RPMI7951 (cell line): ENCODE measurements at places on chromosomes 1 and 21. TPM values are rescaled to one million over a fixed set of nuclear protein-coding genes. Genes with fewer than 3 reads are reported as not detected.

UBE2U gene
- total RNA-seq = not detected in 2 replicates

PM20D1 gene
- total RNA-seq = not detected in 2 replicates

BCAN gene
- total RNA-seq = 0.12 TPM in 1 of 2 replicates, not detected in the other

OLIG2 gene
- total RNA-seq = 0.72 and 0.88 TPM in 2 replicates

KMO gene
- 0.60 and 1.3 TPM in 2 replicates for total RNA-seq

CD53 gene
- total RNA-seq = 0.29 TPM in 1 of 2 replicates, not detected in the other

LCE3D gene
- not detected in 2 replicates for total RNA-seq

HYI gene
- total RNA-seq = 115 and 132 TPM in 2 replicates

APCS gene
- total RNA-seq = not detected in 2 replicates

FCRLB gene
- 2.2 and 2.4 TPM in 2 replicates for total RNA-seq

GRCh38 chr1:32549616-32550015 is 10.4 kb downstream of the ZBTB8A start:
- no peak for DNase-seq

- DNase-seq = no peak
Observed at GRCh38 chr1:76140227-76140626, 65.7 kb downstream of the ST6GALNAC3 start.

DNA sequence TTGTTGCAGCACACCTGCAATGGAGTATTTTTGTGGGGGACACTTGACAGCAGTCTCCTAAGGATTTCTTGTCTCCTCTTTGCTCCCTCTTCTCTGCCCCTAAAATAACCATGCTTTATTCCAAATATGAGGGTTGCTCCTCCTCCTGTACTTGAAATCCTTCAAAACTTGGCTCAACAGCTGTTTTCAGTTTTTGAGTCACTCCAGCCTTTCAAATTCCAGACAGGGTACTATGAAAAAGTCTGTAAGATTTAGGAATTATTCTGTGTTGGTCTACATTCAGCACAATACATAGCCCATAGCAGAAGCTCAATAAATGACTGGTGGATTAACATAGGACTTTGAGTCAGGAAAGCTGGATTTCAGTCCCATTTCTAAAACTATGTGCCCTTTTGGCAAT is 5.5 kb downstream of the AP4B1 start:
- DNase-seq = no peak

DNA sequence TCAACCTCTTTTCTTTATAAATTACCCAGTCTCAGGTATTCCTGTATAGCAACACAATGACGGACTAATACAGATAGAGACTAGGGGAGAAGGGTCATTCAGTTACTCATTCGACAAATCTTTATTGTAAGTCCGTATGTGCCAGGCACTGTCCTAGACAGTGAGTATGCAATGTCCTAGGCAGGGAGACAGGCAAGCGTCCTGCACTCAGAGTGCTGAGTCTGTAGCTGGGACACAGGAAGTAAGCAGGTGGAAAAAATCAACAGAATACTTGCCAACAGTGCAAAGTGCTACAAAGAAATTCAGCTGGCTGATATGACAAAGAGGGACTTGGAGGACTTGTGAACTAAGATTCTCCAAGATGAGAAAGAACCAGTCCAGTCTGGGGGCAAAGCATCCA is 92.2 kb upstream of the ZBTB40 start:
- no peak for DNase-seq

GRCh38 chr1:184649451-184649888 is 105.2 kb downstream of the EDEM3 start:
- peak; percentile 43 for DNase-seq

- DNase-seq = no peak
Observed at GRCh38 chr1:159851407-159851806, 11.1 kb downstream of the VSIG8 start.

GRCh38 chr1:18666317-18666920 is 35.8 kb downstream of the PAX7 start:
- no peak for DNase-seq

DNA sequence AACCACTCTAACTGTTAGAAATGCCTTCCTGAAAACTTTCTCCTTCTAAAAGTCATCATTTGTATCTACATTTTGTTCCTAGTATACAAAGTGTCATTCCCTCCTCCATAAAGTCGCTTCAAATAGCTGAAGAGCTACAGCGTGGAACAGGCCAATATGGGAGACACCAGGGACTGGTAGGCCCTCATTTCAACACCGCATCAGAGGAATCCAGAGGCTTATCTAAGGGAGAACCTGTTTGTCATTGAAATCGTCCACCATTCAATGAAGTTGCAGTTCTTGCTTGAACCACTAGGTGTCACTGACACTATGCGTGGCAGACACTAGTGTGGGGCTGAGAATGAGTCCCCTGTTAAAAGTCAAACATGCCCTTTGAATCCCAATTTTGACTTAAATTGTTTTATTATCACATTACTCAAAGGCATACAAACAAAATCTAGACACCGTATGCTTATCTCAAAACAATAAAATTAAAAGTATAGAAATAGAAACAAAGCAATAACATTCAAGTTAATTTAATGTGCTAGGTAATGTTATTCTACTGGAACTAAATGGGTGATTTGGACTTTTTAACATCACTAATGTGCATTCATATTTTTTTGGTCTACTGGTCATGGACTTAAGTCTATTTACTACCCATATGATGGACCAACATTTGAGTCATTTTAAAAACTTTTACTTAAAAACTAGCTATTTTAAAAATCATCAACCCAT is 182.3 kb downstream of the FCRL5 start:
- DNase-seq = peak; percentile 48

DNA sequence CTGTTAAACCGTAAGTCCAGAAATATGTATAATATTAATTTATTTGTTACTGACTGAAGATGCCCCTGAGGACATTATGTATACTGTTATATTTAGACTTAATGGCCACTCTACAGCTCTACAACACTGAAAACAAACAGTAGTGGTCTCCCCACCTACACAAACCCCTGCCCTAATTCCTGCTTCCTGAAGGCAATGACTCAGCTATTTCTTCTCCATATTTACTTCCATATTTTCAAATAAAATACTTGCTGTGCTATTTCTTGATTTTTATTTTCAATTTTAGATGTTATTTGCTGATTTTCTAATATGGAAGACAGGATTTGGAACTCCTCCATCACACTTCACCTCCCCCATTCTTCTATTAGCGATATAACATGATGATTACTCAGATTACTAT is 97.6 kb downstream of the PCNX2 start:
- DNase-seq = no peak

DNA sequence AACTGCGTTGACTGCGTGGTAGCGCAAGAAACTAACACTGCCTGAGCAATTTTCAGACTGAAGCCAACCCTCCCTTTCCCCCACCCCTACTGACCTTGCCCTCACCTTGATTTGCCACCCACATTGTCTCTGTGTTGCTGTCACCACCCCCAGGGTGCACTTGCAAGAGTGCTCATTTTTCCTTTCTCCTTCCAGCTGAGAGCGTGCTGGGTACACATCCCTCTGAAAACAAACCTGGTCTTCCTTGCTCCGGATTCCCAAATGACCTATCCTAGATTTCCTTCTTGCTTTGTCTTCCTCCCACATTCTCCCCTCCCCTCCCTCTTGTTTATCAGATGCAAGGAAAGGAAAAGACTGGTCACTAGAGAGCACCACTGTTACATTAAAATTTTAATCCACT is 24.2 kb downstream of the MPZ start:
- no peak for DNase-seq

GRCh38 chr1:29524285-29525065 is 288.2 kb downstream of the PTPRU start:
- no peak for DNase-seq

GRCh38 chr1:201283836-201284553 is 689 bp downstream of the PKP1 start:
- no peak for DNase-seq

DNA sequence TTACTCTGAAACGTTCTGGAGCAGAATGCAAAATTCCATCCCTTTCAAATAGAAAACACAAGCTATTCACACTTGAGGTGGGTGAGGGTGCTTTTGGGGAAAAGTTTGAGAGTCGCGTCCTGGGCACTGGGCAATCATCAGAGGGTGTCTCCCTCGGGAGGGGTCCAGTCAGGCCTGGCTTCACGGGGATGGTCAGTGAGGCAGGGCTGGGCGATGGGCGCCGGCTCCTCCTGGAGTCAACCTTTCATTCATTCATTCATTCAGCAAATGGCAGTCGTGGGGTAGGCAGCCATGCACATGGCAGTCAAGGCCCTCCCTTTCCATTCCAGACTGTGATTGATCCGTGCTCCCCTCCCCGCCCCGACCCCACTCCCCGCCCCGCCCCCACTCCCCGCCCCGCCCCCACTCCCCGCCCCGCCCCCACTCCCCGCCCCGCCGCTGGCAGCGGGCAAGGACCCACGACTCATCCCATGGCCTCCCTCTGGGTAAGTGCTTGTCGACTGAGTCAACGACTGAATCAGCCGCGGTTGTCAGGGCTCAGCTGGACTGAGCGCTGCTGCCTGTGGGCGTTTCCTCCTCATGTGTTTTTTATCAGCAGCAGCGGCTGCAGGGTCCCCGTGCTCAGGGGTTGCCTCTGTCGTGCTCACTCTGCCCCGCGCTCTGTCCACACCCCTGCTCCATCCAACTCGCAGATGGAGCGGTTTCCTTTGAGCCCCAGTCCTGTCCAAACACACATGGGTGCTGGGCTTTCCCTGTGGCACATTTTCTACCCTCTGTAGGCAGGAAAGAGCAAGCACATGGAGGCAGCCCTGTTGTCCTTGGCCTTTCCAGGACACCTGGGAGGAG is 12.5 kb upstream of the SPSB1 start:
- peak; percentile 97 for DNase-seq

GRCh38 chr1:15343099-15343498 is 66.6 kb upstream of the EFHD2 start:
- no peak for DNase-seq

DNA sequence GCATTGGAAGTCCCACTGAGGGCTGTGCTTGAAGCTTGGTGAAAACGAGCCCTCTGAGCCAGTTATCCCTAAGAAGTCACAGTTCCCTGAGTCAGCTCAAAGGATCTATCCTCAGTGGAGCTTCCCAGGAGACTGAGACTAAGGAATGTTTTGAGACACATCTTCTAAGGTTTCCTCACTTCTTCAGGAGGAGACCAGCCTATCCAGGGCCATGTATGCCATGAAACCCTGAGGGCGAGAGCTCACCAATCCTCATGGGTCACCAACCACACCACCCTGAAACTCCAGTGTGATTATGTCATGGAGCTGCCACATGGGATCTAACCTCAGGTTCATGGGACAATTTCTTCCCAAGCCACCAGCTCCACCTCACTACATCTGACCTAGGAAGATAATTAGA is 7.6 kb upstream of the TIE1 start:
- DNase-seq = peak; percentile 13

GRCh38 chr1:179296356-179297104 is 2.9 kb downstream of the SOAT1 start:
- no peak for DNase-seq

GRCh38 chr21:17479606-17480005 is 33.2 kb upstream of the CXADR start:
- no peak for DNase-seq

- no peak for DNase-seq
Observed at GRCh38 chr1:62613890-62614289, 16.6 kb downstream of the ANGPTL3 start.

DNA sequence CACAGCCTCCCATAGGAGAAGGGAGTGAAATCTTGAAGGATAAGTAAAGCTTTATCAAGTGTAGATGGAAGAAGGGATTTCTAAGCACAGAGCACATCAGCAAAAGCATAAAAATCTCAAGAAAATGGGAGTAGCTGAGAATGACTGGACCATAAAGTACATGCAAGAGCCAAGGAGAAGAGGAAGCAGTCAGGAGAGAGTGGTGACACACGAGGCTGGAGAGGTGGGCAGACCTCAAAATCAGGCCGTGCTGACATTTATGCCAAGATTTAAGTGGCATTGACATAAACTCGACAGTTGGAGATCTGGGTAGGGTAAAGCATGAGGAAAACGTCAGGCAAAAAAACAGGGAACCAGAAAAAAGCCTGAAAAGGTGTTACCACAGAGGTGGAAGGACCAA is 62.3 kb downstream of the GFI1 start:
- DNase-seq = no peak

DNA sequence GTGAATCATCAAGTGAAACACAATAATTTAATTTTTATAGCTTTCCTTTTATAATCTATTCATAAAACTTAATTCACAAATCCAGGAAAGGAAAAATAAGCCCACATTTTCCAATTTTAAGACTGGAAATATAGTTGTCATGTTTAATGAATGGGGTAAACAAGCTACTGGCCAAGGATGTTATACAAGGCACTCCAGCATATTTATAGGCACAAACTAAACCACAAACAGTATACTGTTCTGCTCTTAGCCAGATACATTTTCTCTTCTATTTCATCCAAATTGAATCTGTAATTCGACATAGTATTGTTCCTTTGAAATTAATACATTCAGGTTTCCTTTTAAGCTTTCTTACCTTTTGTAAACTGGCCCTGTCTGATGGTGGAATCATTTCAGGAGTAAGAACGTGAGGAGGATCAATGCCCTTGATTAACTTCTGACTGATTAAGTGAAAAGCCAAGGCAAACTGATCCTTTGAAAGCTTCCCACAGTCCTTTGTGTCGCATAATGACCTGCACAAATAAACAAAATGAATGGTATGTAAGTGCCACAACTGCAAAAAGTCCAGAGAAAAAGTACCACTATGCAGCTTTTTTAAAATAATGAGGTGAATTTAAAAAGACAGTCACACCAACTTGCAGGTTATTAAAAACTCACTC is 74.4 kb downstream of the EPS15 start:
- no peak for DNase-seq

GRCh38 chr21:39644062-39644560 is 31.4 kb downstream of the B3GALT5 start:
- DNase-seq = no peak

GRCh38 chr1:178768423-178768822 is 43.4 kb downstream of the RALGPS2 start:
- DNase-seq = peak; percentile 33

DNA sequence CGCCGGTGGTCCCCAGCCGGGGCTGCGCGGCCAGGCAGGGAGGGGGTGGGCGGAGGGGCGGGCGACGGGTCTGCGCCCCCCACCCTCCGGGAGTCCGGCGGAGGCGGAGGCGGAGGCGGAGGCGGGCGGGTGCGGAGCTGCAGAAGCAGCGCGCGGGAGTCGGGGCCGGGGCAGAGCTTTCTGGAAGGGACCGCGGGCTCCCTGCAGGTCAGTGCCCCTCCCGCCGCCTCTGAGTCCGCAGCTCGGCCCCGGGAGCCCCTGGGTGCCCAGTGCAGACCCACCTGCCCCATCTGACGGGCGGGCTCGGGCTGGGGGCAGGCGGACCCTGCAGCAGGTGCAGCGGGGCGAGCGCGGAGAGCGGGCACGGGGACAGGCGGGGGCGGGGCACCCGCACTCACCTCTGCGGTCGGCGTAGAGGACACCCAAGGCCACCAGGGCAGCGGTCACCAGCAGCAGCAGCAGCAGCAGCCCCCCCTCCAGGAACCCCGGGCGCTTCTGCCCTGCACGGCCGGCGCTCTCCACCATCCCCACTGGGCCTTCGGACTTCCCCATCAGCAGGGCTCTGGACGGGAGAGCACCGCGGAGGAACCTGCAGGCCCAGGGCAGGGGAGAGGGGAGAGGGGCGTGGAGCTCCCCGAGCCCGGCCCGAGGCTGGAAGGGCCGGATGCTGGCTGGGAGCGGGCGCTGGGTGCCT is 3.7 kb downstream of the MMEL1 start:
- DNase-seq = no peak

GRCh38 chr21:36741506-36741905 is 42.6 kb downstream of the SIM2 start:
- no peak for DNase-seq
